ENCODE measurements at places on chromosomes 5 and 9.

- no peak for DNase-seq
These were observed 5.3 kb downstream of the RAB14 start for GRCh38 chr9:121196389-121196788.

GRCh38 chr5:91182763-91183162 is 200.4 kb downstream of the ARRDC3 start:
- DNase-seq, result no peak

DNA sequence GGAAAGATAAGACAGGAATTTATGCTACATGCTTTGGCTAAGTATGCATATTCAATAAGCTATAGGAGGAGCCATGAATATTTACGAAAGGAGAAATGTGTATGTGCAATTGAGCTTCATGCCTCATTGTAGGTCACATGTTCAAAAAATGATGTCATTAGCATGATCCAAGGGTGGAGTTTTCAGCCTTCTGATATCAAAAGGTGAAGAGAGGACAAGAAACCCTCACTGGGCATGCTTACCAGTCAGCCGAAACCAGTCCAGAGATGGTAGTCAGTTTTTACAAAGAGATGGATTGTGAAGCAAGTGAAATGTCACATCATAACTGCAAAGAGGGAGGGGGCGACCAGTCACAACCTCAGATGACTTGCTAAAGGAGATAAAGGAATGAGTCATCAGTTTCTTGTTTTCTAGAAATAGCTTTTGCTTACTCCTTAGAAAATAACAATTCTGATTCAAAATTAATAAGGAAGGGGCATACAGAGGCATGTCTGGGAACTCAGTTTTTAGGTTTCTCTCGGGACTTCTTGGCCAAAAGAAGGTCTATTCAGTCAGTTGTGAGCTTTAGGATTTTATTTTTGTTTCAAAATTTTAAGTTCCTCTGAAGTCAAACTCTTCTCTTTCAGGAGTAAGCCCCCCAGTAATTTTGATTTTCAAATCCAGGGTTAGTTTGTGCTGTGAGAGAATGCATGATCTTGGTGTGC is 1067.8 kb upstream of the EDIL3 start:
- DNase-seq, result no peak

- DNase-seq, result no peak
These were observed 17.9 kb upstream of the GFPT2 start for GRCh38 chr5:180370861-180371641.

GRCh38 chr9:17318821-17319320 is 184.0 kb downstream of the CNTLN start:
- DNase-seq, result no peak

DNA sequence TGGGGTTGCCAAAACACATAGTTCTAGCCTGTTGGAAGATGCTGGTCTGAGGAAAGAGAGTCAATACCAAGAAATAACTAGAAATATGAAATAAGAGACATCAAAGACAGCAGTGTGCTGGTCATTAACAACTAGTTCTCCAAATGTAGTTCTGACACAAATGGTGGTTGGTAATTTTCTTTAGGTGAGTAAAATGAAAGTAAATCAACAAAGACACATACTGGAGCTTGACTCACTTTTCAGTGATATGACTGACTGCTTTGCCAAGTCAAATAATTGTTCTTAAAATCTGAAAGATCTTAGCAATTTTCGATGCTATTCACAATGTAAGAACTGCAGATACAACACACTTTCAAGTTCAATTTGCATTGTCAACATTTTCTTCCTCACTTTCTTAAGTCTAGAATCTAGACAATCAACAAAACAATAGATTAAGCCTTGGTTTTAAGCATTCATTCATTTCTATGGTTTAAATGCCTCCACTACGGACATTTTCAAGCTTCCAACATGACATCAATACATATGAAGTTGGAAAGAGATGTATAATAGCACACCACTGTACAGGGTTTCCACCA is 166.8 kb upstream of the MAP3K1 start:
- no peak for DNase-seq

DNA sequence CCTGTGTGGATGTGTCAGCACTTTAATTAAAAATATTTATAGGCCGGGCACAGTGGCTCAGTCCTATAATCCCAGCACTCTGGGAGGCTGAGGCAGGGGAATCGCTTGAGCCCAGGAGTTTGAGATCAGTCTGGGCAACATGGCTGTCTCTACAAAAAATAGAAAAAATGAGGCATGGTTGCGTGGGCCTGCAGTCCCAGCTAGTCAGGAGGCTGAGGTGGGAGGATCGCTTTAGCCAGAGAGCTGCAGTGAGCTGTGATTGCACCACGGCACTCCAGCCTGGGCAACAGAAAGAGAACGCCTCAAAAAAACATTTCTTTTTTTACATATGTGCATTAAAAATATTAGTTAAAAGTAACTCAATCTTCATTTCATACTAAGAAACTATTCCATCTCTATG is 6.2 kb downstream of the TBC1D9B start:
- no peak for DNase-seq

DNA sequence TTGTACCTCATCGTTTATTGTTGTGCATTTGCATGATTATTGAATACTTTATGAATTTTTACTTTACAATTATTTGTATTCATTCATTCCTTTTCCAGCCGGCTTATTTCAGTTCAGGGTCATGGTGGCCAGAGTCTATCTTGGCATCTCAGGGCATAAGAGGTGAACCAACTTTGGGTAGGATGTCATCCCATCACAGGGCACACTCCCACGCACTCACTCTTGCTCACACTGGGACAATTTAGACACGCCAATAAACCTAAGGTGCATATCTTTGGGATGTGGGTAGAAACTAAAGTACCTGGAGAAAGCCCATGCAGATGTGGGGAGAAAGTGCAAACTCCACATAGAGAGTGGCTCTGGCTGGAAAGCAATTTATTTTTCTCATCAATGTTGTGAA is 158.1 kb upstream of the MAST4 start:
- no peak for DNase-seq

GRCh38 chr5:106092455-106092854 is 1578.3 kb downstream of the EFNA5 start:
- DNase-seq, result no peak

- DNase-seq, result no peak
These were observed 95.7 kb upstream of the SMIM23 start for GRCh38 chr5:171689853-171690417.

- DNase-seq, result no peak
These were observed 15.9 kb downstream of the FLT4 start for GRCh38 chr5:180633283-180634177.

DNA sequence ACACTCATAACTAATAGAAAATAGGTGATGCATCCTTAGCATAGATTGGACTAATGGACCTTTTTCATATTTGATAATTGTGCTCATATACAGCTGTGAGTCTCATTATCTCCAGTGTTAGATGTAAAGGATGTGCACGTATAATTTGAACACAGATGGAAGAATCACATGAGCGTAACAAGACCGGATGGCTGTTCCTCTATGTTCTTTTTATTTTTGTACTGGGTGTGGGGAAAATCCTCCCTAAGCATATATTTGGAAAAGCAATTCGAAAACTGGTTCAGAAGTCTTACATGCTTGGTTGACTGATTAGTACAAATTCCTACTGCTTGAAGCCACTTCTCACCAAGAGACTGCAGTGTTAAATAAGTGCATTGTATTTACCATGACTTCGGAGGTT is 230.2 kb downstream of the AOPEP start:
- no peak for DNase-seq

DNA sequence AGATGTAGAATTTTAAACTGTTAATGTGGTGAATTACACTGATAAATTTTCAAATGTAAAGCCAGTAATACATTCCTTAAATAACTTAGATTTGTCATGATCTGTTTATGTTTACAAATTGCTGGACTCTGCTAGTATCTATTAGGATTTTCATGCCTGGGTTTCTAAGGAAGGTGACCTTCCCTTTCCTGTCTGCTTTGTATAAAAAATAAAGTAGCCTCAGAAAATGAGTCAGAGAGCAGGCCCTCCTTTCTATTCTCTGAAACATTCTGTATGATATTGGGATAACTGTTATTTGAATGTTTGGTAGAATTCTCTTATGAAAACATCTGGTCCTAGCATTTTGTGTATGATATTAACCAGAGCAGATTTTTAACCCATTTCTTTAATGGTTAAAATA is 255.3 kb downstream of the SYK start:
- no peak for DNase-seq

DNA sequence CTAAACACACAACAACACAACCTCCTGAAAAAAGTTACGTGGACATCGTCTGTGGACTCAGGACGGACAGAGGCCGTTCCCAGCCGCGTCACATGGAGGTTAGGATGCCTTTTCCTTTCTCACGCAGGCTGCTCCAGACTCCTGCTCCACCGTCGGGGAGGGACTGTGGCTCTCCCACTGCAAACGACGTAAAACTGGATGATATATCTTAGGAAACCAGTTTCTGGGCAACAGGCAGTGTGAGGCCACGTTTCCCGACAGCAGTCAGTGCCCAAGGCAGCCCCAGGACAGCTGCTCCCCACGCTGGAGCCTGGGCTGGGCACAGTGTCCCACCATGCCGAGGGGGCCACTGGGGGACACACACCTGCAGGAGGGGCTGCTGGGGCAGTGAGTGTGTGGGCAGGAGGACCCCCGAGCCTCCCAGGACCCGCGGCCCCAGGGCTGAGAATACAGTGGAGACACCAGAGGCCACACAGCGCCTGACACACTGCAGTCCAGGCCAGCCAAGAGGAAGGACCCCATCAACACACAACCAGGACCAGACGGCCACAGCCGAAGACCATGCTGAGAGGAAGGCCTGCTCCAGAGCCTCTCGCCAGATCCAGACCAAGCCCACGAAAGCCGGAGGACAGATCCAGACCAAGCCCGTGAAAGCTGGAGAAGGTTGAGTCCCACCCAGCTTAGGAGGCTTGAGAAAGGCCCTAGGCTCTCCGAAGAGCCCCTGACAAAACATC is 26.2 kb downstream of the EXD3 start:
- DNase-seq, result no peak

DNA sequence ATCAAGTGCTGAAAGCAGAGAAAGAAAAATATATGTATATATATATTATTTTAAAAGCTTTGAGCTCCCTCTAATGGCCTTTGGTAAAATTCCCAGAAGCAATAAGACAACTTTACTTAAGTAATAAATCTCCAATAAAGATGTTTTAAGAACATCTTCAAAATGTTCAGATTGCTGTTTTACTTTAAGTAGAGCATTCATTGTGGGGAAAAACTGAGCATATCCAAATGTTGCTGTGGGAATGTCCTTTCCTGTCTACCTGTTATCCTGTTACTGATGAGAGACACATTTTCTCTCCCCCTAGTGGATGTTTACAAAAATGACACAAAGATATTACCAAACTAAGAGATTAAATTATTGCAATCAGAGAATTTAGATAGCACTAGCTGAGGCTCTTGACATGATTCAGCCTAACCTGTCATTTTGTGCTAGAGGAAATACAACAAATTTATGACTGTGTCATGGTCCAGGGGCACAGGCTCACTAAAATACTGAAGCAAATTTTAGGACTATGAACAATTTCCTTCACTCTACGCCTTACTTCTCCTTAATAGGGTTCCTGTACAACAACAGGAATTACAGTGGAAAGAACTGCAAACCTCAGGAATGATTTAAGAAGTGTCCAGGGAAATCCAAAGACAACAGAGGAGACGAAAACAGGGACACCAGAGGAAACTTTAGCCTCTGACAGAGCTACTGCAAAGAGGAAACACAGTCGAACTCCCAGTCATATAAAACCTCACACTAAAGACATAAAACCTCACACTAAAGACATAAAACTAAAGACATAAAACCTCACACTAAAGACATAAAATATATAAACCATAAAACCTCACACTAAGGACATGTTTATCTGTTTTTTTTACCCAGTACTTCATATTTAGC is 24.3 kb upstream of the PRRC1 start:
- DNase-seq, result no peak

DNA sequence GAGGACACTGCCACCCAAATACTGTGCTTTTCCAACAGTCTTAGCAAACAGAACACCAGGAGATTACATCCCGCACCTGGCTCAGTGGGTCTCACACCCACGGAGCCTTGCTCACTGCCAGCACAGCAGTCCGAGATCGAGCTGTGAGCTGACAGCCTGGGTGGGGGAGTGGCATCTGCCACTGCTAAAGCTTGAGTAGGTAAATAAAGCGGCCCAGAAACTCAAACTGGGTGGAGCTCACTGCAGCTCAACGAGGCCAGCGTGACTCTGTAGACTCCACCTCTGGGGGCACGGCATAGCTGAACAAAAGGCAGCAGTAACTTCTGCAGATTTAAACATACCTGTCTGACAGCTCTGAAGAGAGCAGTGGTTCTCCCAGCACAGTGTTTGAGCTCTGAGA is 28.8 kb downstream of the EPB41L4A start:
- DNase-seq, result no peak

DNA sequence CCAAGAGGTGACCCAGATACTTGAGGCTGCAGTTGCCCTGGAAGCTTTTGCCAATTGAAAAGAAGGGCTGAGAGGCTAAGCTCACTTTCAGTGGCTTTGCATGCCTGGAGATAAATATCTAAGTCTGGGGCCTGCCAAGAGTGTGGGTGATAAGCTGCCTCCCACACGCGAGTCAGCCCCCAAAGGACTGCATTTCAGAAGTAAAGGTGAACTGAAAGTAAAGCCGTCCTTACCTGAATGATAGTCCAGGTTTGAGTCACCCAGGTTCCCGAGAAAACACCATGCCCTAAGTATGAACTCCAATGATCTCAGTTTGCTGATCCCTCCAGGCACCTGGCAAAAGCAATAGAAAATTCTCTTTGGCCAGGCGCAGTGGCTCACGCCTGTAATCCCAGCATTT is 22.5 kb upstream of the N4BP3 start:
- no peak for DNase-seq

GRCh38 chr5:128681764-128682592 is 143.9 kb upstream of the FBN2 start:
- no peak for DNase-seq

- DNase-seq, result no peak
These were observed 199.0 kb upstream of the MVB12B start for GRCh38 chr9:126127591-126127990.

DNA sequence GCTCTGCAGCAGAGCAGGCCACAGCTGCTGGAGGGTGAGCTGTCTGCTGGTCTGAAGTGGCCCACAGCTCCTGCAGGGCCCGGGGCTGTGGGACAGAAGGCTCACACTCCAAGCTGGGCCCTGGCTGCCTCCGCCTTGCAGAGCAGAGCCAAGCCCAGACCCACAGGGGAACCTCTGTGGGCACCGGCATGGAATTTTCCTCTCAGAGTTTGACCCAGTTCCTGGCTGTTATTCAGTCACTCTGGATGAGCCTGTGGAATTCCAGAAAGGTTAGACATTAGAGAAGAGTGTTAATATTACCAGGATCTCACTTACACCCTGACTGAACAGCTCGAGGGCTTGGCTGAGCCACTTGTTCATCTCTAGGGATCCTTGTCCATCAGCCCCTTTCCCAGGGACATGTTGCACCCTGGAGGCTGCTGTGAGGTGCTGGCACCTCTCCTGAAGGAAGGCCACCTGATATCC is 17.5 kb downstream of the IL9 start:
- no peak for DNase-seq

DNA sequence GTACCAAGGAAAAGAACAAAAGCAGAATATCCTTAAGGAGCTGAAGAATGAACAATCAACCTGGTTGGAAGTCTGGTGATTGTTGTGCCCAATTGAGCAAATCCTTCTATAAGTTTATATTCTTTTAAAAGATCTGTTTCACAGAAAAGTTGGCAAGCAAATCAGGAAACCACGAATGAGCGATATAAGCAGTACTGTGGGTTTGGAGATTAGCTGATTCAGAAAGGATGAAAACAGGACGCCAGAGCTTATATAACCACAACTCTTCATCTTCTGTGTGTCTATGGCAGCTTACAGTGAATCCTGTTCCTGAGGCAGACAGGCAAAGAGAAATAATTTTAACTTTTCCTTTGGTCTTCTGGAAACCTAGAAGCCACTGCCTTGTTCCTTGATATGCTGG is 61.7 kb downstream of the SLC38A9 start:
- no peak for DNase-seq
